ENCODE measurements at places on chromosomes 3 and 15.
A peak's percentile ranks its signal among the peaks of the same experiment; 100 is the strongest.

DNA sequence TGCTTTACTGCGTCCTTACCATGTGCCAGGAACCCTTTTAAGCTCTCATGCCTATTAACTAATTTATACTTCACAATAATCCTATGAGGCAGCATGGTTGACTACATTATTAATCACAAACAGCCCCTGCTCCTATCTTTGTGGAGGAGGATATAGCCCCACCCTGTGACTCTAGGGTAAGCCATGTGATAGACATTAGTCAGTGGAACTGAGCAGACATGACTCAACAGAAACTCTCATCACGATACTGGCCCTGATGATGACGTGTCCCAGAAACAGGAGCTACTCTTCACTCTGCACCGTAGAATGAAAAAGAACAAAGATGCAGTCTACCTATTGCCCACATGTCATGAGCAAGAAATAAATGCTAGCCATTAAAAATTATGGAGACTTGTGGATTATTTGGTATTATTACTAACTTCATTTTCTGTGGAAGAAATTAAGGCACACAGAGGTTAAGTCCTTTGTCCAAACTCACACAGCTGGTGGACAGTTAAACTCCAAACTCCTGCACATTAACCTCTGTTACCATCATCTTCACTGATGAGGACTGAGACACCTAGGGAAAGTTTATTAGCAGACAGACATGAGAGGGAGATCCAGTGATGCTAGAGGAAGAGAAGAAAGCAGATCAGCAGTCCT, 51.2 kb downstream of the CFAP20DC start:
- H3K27ac ChIP-seq = no peak overlapping the region
- H3K4me3 ChIP-seq = no peak overlapping the region
- H3K4me1 ChIP-seq = no peaks in the 10 kb centered on the region
- no peaks in the 10 kb centered on the region for H3K27me3 ChIP-seq

GRCh38 chr3:14093831-14094230, 30.8 kb downstream of the CHCHD4 start:
- no peak for DNase-seq
- no peaks in the 10 kb centered on the region for H3K27me3 ChIP-seq
- H3K36me3 ChIP-seq = no peaks in the 10 kb centered on the region
- no peak overlapping the region for H3K27ac ChIP-seq

- no peaks in the 10 kb centered on the region for H3K36me3 ChIP-seq
- H3K4me3 ChIP-seq = no peak overlapping the region
- DNase-seq = no peak
- H3K4me1 ChIP-seq = peaks cover 5% of the 10 kb centered on the region
- H3K27ac ChIP-seq = no peak overlapping the region
Measured at GRCh38 chr3:171190668-171191067, 164.1 kb upstream of the SLC2A2 start.

- peaks cover 34% of the 10 kb centered on the region for H3K36me3 ChIP-seq
- H3K4me3 ChIP-seq = peak within 1 kb of the TSS; percentile 76
- peak; percentile 63 for DNase-seq
- H3K27me3 ChIP-seq = no peaks in the 10 kb centered on the region
Measured at GRCh38 chr3:184361532-184361931, at the start of the genes CLCN2 and POLR2H. TSS of gene CLCN2 (minus strand) at chr3:184361605. CDS start at chr3:184361479, 126 bp downstream. TSS of gene POLR2H (plus strand) at chr3:184361710. CDS start at chr3:184363493, 1,783 bp downstream.

GRCh38 chr3:38297947-38298711, 16.0 kb downstream of the SLC22A14 start:
- H3K27ac ChIP-seq = no peak overlapping the region
- H3K4me3 ChIP-seq = no peak overlapping the region
- peak; percentile 26 for DNase-seq
- H3K4me1 ChIP-seq = no peaks in the 10 kb centered on the region
- H3K27me3 ChIP-seq = no peaks in the 10 kb centered on the region

DNA sequence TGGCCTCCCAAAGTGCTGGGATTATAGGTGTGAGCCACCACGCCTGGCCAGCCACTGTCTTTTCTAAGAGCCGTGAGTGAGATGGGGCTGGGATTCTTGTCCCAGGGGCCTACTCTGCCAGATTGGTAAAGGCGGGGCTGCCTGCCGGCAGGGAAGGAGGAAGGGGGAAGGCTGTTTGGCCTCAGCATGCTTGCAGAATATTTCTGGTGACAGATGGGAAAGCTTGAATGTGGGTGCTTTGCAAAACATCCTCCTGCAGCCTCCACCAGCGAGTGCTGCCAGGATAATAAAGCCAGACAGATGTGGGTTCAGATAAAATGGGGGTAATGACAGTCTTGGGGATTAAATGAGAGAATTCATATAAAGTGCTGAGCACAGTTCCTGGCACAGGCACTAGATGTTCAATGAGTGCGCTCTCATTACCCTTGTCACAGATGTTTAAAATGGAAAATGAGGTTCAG, 19.8 kb upstream of the ACOX2 start:
- no peaks in the 10 kb centered on the region for H3K36me3 ChIP-seq
- peaks cover 3% of the 10 kb centered on the region for H3K4me1 ChIP-seq
- no peaks in the 10 kb centered on the region for H3K27me3 ChIP-seq
- no peak overlapping the region for H3K4me3 ChIP-seq
- DNase-seq = no peak

DNA sequence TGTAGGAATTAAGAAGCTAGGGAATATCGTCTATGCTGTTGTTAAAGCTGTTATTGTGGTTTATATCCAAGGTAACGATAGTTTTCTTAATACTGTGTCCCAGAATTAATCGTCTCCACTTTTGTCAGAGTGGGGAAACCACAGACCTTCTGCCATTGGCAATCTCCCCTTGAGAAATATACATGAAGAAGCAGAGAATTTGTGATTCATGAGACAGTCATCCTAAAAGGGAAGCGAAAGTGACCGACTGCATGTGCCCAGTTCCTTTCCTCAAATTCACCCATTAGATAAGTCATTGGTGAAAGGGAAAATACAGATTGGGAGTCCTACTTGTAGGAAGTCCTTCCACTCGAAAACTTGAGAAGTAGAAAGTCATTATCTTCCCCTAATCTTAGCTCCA, 26.6 kb downstream of the DIPK2A start:
- H3K27me3 ChIP-seq = no peaks in the 10 kb centered on the region
- no peaks in the 10 kb centered on the region for H3K36me3 ChIP-seq
- peak; percentile 50 for DNase-seq

GRCh38 chr3:57815036-57815435, 58.9 kb downstream of the SLMAP start:
- H3K4me3 ChIP-seq = no peak overlapping the region
- H3K4me1 ChIP-seq = no peaks in the 10 kb centered on the region
- no peak for DNase-seq
- H3K27me3 ChIP-seq = no peaks in the 10 kb centered on the region
- no peaks in the 10 kb centered on the region for H3K36me3 ChIP-seq

DNA sequence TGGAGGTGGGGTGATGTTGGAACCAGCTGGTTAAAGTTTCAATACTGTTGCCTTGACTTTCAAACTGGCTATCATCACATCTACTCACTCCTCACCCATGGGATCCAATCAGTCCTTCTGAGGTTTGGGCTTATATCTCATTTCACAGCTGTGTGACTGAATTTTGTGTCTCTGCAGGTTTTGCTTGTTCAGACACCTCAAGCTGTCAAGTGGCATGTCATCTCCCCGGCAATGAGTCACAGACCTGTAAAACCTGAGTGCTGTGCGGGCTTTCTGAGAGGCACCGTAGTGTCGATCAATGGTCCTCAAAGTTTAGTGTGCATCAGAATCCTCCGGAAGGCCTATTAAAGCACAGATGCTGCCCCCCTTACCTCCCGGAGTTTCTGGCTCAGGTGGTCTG, 86.4 kb upstream of the RORA start:
- H3K27me3 ChIP-seq = no peaks in the 10 kb centered on the region
- H3K27ac ChIP-seq = no peak overlapping the region
- DNase-seq = no peak
- no peak overlapping the region for H3K4me3 ChIP-seq

DNA sequence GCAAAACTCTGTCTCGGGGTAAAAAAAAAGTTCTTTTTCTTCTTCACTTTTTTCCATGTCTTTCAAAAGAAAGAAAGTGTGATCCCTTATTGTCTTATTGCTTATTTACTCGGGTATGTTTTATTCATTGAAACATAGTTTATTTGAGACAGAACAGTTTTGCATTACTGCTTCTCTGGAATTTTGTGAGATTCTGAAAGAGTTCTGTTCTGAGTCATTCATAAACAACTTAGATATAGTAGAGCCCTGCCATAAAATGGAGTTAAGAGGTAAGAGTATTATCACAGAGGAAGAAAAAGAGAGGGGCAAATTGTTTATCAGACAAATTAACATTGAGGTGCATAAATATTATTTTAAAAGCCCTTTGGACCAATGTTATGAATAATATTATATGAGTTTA, 522.2 kb downstream of the ROBO2 start:
- no peaks in the 10 kb centered on the region for H3K27me3 ChIP-seq
- H3K36me3 ChIP-seq = no peaks in the 10 kb centered on the region
- DNase-seq = peak; percentile 2
- H3K4me3 ChIP-seq = no peak overlapping the region

DNA sequence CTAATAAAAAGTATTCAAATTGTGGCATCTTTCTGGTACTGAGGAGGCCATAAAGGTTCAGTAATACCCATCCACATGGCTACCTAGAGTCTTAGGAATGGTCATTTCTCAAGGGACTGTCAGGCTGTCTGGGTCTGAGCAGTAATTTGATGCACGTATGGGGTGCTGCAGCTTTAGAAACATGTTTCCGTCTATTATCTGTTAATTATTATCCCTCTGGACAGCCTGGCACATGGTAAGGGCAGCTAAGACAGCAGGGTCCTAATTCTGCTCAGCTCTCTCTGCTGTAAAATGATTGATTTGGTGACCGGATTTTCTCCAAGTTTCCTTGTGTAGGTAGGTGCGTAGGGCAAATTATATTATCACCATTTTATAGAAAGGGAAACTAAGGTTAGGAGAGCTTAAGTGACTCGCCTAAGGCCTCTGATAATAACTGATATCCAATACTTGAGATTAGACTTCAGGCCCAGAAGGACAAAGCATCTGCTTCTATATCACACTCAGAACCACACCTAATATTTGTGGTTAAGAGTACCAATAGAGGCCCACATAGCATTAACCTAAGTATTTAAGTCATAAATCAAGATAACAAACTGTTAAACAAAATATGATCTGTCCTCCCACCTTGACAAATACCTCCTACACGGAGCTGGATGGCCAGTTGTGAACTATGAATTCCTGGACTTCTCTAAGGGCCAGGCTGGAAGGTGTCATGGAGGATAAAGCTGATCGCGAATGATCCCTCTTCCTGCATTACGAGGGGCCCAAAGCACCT, 2.9 kb upstream of the RAP2B start:
- DNase-seq = no peak
- peaks cover 7% of the 10 kb centered on the region for H3K4me1 ChIP-seq

DNA sequence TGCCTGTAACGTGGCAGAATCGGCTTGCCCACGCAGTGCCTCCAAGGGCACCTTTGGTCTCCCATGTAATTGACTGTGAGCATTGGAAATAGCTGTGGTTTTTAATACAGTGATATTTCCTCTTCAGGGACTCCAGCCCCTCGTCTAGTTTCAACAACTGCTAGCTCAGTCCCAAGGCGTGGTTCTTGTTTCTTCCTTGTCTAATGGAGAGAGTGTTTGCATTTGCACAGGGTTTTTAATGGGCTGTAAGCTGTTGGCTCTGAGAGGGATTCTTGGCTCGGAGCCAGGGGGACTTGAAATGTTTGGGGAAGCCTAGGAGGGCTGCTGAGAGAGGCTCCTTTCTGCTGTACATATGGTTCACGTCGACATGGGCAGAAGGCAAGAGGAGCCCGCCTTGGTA, 86.2 kb downstream of the THSD4 start:
- no peak overlapping the region for H3K4me3 ChIP-seq
- H3K4me1 ChIP-seq = peaks cover 7% of the 10 kb centered on the region
- DNase-seq = no peak

- H3K36me3 ChIP-seq = no peaks in the 10 kb centered on the region
- H3K4me1 ChIP-seq = no peaks in the 10 kb centered on the region
- H3K27ac ChIP-seq = no peak overlapping the region
- H3K27me3 ChIP-seq = no peaks in the 10 kb centered on the region
- DNase-seq = no peak
Measured at GRCh38 chr3:180048103-180048502, 11.4 kb upstream of the PEX5L start.

GRCh38 chr3:161231861-161232260, 10.8 kb downstream of the NMD3 start:
- no peak overlapping the region for H3K27ac ChIP-seq
- peaks cover 12% of the 10 kb centered on the region for H3K36me3 ChIP-seq
- no peaks in the 10 kb centered on the region for H3K4me1 ChIP-seq
- no peak overlapping the region for H3K4me3 ChIP-seq

- H3K27me3 ChIP-seq = no peaks in the 10 kb centered on the region
- no peak overlapping the region for H3K27ac ChIP-seq
- DNase-seq = no peak
- no peaks in the 10 kb centered on the region for H3K4me1 ChIP-seq
Measured at GRCh38 chr15:56968821-56969220, 50.4 kb downstream of the TCF12 start.

DNA sequence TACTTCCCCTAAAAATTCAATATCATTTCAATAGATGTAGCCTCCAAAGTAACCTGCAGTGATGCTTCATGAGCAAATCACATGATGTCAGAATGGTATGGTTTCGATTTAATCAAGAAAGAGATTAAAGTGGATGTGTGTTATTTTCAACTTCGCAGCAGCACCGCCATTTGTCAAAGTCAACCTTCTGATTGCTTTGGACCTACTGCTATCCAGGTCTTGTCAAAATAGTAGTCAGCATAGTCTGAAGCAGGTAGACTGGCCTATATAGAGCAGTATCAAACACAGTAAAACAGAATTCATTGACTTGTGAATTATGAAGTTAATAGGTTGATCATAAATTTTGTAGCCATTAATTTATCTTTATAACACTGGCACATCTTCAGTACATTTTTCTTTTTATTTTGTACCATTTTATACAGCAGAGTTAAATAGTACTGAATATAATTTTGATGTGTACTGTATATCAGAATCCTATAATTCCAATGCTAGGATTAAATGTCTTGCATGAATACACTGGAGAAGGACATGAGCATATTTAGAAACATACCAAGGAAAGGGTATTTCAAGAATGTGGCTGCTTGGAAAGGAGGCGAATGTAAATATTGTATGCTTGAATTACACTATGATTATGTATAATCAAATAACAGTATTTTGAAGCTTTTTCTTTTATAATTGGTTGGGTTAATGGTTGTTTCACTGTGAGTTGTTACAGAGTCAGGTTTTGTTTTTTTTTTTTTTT, 79.6 kb downstream of the CDIN1 start:
- H3K36me3 ChIP-seq = no peaks in the 10 kb centered on the region
- no peak overlapping the region for H3K4me3 ChIP-seq
- no peaks in the 10 kb centered on the region for H3K27me3 ChIP-seq
- H3K27ac ChIP-seq = no peak overlapping the region
- H3K4me1 ChIP-seq = no peaks in the 10 kb centered on the region
